ENCODE measurements at places on chromosomes 6 and 20.

- no peak for DNase-seq
These were observed 845.9 kb downstream of the EYS start for GRCh38 chr6:64861039-64861651.

DNA sequence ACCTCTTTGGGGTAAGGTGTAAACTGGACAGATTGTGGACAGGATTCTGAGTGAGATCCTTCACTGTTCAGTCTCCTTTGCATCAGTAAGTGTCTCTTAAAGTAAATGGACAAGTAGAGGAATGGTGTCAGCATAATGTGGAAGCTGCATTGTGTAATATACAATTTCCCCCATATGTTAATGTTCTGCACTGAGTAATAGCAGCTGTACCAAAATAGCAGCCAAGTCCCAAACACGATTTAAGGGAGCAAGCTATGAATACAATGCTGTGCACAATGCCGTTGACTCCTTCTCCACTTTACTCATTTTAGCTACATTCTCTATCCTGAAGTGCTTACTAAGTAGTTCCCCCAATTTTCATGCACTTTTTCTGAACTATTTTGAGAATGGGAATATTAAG is 21.1 kb upstream of the TRIM26 start:
- no peak for DNase-seq

DNA sequence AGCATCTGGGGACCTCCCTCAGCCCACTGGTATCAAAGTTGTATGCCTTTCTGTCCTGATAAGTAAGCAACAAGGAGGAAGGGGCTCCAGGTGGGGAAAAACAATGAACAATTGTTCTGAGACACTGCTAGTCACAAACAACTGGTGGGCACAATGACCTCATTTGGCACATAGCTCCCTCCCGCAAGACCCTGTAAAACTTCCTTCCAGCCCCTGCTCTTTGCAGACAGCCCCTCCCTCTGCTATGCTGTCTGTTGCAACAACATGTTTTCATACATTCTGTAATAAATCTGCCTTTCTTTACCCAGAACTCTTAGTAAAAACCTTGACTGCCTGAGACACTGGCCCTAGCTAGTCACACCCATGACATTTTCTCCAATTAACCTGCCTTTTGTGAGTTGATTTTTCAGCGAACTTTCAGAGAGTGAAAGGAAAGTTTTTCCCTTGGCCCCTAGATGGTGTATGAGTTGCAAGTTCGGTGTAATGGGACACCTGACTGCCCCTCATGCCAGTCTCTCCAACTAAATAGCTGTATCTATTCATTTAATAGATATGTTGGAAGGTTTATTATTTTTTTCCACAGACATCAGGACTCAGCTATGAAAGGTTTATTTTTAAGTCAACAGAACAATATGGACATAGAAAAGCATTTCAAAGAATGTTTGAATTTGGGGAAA is 142.3 kb upstream of the SLC22A16 start:
- DNase-seq: no peak

DNA sequence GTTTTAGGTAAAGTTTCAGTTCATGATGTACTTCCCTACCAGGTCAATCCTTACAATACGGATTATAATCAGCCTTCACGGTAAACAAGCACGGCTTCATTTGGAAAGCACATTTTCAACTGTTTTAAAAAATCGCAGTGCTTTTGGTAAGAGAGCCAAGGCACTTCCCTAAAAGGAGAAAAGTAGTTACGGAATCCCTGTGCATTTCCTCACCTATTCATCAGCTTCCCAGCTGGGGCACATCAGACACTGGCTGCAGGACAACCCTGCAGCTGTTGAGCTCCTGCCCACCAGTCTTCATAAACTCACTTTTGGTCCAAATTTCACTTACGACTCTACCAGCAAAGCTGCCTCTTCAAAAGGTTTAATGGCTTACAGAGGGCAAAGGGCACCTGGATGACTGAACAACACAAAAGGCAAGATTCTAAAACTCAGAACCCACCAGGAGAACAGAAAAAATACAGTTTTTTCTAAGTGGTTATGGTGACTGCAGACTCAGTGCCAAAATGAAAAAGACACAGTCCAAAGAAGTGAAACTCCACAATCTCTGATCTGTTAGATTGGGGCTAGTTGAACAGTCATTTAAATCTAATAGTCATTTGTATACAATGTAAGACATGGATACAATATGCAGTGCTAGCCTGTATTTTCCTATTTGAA is 7.5 kb downstream of the SNX5 start:
- no peak for DNase-seq

- peak; percentile 58 for DNase-seq
These were observed 168.7 kb upstream of the LRFN2 start for GRCh38 chr6:40755749-40756452.

- peak; percentile 40 for DNase-seq
These were observed 28.7 kb upstream of the TXNDC5 start for GRCh38 chr6:7939184-7939863.

DNA sequence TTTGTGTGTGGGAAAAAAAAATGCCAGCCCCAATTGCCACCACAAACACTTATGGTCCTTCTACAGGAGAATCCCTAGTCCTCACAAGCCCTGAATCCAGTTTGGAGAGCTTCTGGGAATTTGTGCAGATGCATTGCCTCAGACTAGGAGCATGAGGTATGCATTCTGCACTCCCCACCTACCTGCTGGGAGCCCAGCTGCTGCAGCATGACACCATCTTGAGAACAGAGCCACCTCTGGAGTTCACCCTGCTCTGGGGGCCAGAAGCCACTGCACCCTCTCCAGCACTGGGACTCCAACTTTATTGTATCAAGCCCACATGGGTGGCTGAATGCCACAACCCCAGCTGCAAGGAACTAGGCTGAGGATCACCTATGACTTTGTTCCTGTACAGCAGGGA is 568.5 kb upstream of the ID4 start:
- DNase-seq: no peak

DNA sequence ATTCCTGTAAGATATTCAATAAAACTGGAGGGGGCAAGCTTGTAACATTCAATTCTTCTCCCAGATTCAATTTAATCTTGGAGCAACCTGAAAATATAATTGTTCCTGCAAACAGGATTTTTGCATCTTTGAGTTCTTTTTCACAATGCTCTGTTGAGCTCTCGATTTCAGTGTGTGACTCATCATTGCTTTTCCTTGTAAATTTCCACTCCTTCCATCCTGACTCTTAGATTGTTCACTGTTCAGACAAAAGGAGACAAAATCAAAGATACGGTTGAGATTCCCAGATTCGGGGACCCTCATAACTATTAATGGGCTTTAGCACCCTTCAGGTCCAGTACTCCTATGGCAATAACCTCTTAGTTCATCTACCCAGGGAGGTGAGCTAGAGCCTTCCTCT is 571.9 kb upstream of the CHD6 start:
- no peak for DNase-seq

DNA sequence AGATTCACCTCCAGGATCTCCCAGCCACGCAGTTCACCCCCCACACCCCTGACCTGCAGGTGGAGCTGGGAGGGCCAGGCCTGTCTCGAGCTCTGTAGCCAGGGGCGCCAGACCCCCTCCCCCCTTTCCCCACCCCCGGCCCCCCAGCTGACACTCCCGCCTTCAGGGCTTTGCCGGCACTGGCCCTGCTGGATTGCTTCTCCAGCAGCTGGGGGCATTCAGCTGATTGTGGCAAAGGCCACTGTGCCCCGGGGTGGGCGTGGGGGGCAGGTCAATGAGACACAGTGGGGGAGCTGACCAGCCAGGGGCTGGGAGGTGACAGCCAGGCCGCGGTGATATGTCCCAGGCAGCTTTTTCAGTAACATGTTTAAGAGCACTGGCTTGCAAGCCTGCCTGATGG is 22.2 kb downstream of the ZBP1 start:
- no peak for DNase-seq

DNA sequence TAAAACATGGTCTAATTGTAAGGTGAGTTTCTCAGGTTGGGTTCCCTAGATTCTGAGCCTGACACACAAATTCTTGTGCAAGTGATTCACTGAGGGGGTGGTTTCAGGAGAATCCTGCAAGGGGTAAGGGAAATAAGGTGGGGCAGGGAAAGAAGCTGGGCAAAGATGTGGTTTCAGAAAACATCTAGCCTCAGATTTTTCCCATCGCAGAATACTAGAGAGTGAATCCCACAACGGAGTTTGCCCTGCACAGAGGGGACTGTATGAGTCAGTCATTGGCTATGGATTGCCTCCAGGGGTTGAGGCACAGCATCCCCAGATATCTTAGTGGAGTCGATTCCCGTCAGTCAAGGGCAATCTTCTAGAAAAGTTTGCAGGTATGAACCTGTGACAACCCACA is 65.2 kb downstream of the PRL start:
- no peak for DNase-seq

GRCh38 chr6:152499931-152500330 is 137.2 kb downstream of the SYNE1 start:
- no peak for DNase-seq

DNA sequence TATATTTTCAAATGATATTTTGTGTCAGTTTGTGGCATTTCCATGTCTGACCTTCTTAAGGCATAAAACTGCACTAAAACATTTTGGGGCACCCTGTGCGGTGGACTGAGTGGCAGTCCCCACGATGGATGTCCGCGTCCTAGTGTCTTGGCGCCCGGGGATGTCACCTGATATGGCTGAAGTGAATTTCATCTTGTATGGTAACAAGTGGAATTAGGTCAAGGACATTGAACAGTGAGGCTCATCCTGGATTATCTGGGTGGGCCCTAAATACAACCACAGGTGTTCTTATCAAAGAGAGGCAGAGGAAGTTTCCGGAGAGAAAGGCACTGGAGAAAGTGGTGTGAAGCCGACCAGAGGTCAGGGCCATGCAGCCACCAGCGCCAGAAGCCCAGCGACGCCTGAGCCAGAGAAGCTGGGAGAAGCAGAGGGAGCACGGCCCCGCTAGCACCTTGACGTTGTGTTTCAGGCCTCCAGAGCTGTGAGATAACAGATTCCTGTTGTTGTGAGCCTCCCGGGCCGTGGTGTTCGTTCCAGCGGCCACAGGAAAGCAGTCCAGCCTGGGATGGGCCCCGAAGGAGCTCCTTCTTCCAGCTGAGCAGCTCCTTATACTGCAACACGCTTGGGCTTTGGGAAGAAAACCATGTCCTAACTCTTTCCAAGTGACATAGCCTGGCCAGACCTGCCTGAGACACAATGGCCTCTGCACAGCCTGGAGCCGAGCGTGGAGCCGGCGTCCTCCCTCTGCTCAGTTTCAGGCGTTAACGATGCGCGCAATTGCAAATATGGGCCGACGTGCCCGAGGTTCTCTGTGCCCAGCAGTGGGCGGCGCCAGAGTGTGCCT is 22.5 kb downstream of the THBS2 start:
- no peak for DNase-seq

- no peak for DNase-seq
These were observed 67.4 kb upstream of the C20orf144 start for GRCh38 chr20:33594743-33595142.

DNA sequence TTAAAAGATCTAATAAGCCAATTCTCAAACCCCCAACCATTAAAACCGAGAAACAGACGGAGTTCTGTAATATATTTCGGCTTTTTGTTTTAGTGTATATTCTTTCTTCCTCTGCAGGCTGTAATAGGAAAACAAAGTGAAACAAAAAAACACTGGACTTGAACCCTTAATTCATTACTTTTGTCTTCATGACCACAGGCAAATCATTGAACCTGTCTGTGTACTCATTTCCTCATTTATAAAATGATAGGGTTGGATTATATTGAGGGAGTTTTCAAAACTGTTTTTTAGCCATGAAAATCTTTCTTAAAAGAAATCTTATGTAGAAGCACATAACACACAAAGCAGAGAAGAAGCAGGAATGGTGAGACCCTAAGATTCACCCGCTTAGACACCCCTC is 278.8 kb downstream of the CD83 start:
- DNase-seq: no peak

DNA sequence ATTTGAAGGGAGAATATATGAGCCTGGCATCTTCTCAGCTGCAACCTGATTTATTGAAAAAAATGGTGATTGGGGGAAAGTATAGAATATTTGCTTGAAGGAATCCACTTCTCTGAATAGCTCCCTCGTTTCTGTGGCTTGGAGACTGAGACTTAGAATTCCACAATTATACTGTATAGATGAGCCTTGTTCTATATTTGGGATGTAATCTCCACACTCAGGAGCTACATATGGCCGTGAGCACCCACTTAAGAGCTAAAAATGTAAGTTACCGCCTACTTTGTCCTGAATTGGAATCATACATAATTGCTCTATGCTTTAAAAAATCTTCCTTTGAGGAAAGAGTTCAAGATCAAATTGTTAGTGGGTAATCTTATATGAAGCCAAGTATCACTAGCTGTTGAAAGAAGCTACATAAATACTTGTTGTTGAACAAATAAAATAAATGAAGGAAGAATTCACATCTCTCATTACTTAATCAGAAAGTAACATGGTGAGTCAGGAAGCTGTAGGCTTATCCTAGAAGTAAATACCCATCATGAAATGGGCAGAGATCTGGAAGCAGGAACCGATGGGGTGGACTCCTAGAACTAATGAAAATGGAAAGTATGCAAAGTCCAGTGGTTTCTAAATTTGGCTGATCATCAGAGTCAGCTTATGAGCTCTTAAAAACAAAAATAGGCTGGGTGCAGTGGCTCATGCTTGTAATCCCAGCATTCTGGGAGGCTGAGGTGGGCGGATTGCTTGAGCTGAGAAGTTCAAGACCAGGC is 254.3 kb downstream of the SOX4 start:
- DNase-seq: no peak

DNA sequence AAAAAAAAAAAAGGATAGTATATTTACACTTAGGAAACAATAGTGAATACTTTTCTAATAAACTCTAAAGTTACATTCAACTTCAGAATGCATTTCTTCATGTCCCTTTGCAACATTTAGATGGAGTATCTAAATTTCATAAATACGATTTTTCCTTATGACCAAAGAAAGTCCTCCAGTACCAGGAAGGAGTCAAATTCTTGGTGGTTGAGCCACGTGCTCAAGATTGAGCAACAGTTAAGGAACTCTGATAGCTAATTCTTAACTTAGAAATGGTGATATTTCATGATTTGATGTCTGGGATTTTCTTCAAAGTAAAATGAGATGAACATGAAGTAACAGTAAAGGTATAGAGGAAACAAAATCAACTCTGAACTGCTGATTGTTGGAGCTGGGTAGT is 92.7 kb downstream of the SASH1 start:
- peak; percentile 24 for DNase-seq

GRCh38 chr6:34810936-34811632 is 19.2 kb downstream of the BLTP3A start:
- no peak for DNase-seq

GRCh38 chr20:63980317-63980805 is 571 bp upstream of the PRPF6 start:
- no peak for DNase-seq

- peak; percentile 5 for DNase-seq
These were observed 9.7 kb upstream of the MARCKS start for GRCh38 chr6:113847447-113847846.

GRCh38 chr20:48752963-48753362 is 74.8 kb downstream of the PREX1 start:
- DNase-seq: no peak

All from AG08395 (cell line).